Progenitor cell of endocrine pancreas (in vitro differentiated cells): ENCODE measurements at places on chromosomes 3 and 15. TPM values are rescaled to one million over a fixed set of nuclear protein-coding genes. Genes with fewer than 3 reads are reported as not detected.

GABRB3 gene
- total RNA-seq = 20.9 and 23.2 TPM in 2 replicates

- no peak overlapping the region for H3K27ac ChIP-seq
- no peak overlapping the region for H3K4me3 ChIP-seq
- no peaks in the 10 kb centered on the region for H3K36me3 ChIP-seq
- no peaks in the 10 kb centered on the region for H3K4me1 ChIP-seq
- peaks cover 35% of the 10 kb centered on the region for H3K27me3 ChIP-seq
These were observed 276.3 kb upstream of the ARRDC4 start for GRCh38 chr15:97684249-97684648.

DNA sequence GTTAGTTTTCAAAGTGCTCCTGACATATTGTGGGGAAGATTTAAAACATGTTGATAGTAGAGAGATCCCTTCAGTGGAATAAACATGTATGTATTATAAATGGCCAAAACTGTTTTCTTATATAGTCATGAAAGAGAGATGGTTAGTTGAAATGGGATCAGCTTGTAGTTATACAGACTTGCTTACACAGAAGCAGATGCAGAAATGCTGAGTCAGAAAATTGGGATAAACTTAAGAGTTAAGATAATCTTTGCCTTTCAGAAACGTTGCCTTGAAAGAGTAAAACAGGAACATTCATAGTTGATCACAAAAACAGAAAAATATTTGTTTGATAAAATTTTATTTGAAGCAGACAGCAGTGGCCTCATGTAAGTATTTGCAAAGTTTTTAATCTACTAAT is 433.2 kb upstream of the BCHE start:
- no peaks in the 10 kb centered on the region for H3K27me3 ChIP-seq
- no peaks in the 10 kb centered on the region for H3K36me3 ChIP-seq
- no peaks in the 10 kb centered on the region for H3K4me1 ChIP-seq
- H3K4me3 ChIP-seq = no peak overlapping the region
- no peak overlapping the region for H3K27ac ChIP-seq

DNA sequence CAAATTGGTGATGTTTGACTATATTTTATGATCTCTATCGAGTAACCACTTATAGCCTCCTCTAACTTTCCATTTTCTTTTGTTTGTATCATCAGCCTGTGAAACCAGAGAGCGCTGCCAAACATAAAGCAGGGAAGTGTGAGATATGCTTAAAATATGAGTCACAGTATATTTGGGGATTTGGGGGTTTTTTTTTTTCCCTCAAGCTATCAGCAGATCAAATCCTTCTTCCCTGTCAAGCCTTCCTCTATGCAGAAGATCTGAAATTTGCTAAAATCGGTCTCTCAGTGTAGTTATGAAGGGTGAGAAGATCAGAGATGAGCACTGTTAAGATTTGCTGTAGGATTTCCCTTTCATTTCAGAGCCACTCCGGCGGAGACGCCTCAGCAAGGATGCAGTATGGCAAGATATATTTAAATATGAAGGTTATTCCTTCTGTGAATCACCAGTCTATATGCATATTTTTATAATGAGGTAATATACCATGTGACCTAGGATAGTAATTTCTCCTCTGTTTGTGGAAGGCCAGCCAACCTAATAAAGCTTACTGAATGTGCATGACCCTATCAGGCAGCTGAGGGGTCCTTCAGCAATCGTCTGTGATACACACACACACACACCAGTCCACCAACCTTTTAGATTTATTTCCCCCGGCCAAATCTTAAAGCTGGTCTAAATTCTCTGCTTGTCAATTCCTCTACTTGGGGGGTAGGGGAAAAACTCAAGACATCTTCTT is 474.1 kb downstream of the FOXP1 start:
- peak overlapping the region; percentile 35 for H3K27ac ChIP-seq
- H3K36me3 ChIP-seq = peaks cover 42% of the 10 kb centered on the region
- no peak overlapping the region for H3K4me3 ChIP-seq
- no peaks in the 10 kb centered on the region for H3K27me3 ChIP-seq

DNA sequence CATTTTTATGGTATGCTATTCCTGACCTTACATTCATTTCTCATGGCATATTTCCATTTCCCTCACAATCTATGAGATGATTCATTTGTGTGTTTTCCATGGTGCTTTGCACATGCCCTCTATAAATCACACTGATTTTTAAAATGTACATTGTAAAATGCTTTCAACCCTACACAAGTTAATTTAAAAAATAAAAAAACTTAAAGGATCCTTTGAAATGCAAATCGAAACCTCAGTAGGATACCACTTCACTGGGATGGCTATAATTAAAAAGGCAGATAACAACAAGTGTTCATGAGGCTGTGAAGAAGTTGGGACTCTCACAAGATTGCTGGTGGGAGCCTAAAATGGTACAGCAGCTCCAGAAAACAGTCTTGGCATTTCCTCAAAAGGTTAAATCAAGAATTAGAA is 83.5 kb downstream of the FMN1 start:
- no peaks in the 10 kb centered on the region for H3K36me3 ChIP-seq
- H3K4me1 ChIP-seq = peaks cover 3% of the 10 kb centered on the region
- DNase-seq = no peak
- H3K27ac ChIP-seq = no peak overlapping the region
- H3K4me3 ChIP-seq = no peak overlapping the region

DNA sequence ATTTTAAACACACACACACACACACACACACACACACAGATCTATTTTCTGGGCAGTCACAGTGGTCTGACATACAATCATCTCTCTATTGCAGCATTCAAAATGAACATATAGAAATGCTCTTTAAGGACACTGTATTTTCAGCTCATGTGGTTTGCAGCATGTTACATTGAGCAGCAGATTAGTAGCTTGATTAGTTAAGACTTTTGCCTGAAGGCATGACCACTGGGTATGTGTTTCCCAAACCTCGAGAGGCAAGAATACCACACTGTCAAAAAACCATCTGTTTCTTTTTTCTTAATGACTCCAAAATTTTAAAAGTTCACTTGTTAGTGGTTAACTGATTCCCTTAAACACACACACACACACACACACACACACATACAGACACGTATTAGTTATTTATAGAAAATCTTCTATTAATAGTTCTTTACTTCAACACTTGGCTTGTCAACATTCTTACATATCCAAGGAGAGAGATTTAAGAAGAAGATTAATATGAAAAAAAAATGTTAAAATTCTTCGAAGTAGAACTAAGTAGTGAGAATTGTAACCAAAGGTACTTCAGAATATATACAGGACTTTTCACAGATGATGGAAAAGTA is 518.2 kb downstream of the CADM2 start:
- no peak overlapping the region for H3K4me3 ChIP-seq
- no peak for DNase-seq
- H3K27ac ChIP-seq = peak overlapping the region; percentile 19
- H3K4me1 ChIP-seq = peaks cover 3% of the 10 kb centered on the region
- H3K27me3 ChIP-seq = no peaks in the 10 kb centered on the region

GRCh38 chr15:37135225-37135624 is 34.9 kb upstream of the MEIS2 start:
- H3K36me3 ChIP-seq = no peaks in the 10 kb centered on the region
- peaks cover 20% of the 10 kb centered on the region for H3K4me1 ChIP-seq
- no peak overlapping the region for H3K4me3 ChIP-seq
- H3K27me3 ChIP-seq = no peaks in the 10 kb centered on the region
- no peak overlapping the region for H3K27ac ChIP-seq
- no peak for DNase-seq

DNA sequence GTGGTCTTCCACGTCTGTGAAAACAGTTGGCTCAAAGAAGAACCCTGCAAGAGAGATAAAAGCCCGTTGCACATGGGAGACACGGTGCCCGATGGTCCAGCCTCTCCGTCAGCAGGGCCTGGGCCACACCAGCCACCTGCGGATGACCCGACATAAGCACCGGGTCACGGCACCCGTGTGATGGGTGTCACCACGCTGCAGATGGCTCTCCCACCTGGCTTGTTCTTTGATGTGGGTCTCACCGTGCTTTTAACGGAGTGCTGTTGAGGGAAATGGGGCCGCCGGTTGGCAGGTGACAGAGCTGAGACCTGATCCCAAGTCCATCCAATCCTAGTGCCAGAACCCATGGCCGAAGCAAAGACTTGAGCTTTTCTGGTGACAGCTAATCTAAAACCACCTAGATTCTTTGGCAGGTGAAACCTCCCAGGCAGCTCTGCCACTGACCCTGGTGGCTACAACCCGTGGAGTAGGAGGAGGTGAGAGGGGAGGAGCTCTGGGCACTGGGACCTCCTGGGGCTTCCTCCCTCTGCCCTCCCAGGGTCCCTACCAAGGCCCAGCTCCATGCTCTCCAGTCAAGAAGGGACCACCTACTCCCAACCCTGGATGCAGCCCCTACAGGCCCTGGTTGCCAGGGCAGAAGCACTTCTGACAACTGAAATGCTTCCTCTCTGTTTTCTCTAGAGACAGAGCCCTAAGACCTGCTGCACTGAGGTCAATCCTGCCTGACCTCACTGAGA is 23.4 kb upstream of the SLC41A3 start:
- H3K4me3 ChIP-seq = no peak overlapping the region
- peak; percentile 3 for DNase-seq
- H3K4me1 ChIP-seq = no peaks in the 10 kb centered on the region
- no peak overlapping the region for H3K27ac ChIP-seq

DNA sequence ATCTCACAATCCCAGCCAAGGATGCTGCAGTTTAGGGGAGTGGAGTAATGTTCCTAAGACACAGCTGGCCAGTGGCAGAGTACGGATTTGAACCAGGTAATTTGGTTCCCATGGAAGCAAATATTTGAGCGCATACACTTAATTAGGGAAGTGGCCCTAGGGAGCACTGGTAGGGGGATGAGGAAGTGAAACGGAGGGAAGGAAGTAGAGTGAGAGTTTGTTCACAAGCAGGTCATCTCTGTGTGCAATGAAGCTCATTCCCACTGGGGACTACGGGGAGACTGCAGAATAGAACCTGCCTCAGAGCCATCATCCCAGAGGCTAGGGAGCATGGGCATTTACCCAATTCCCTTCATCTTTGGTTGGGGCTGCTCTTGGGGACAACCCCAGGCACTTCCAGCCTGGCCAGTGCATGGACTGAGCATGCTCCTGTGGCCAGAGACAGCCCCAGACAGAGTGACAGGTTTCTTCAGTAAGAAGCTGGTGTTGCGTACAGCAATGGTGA is 317.2 kb upstream of the PROK2 start:
- H3K4me3 ChIP-seq = no peak overlapping the region
- no peak for DNase-seq
- peaks cover 61% of the 10 kb centered on the region for H3K27me3 ChIP-seq
- H3K4me1 ChIP-seq = peaks cover 8% of the 10 kb centered on the region

DNA sequence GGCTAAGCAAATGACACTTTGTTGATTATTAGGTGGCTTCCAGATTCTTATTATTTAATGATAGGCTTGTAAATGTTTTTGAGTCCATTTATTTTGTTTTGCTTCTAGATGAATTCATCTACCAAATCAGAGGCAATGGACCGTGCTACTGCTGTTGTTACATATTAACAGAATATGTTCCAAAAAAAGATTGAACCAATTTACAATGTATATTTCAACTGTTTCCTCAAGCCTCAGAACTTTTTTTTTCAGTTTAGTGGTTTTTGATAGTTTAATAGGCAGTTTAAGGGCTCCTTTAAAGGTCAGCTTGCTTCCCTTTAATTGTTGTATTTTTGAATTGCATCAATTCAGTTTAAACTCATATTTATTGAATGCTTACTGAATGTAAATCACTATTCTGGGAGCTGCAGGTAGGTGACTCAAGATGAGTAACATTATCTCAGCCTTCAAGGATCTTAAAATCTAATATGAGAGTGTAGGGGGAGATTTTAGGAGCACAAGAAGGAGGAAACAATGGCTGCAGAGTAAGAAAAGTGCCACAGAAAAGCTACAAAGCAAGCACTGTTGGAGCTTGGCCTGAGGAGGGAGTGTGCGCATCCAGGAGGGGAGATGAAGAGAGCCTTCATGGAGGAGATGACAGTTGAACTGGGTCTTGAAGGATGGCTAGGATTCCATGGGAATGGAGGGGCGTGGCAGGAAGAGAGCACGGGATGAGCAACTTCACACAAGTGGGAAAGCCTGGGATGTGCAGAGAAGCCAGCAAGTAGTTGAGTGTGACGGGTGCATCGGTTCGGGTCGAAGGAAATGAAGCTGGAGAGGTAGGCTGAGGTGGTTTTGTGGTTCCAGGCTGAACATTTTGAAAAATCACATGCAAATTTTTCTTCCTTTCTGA is 14.7 kb downstream of the MAP2K1 start:
- no peak overlapping the region for H3K4me3 ChIP-seq
- no peak overlapping the region for H3K27ac ChIP-seq
- peaks cover 7% of the 10 kb centered on the region for H3K36me3 ChIP-seq
- no peaks in the 10 kb centered on the region for H3K27me3 ChIP-seq
- peaks cover 21% of the 10 kb centered on the region for H3K4me1 ChIP-seq
- no peak for DNase-seq

GRCh38 chr3:124395162-124395561 is 335.1 kb upstream of the UMPS start:
- no peak overlapping the region for H3K4me3 ChIP-seq
- H3K36me3 ChIP-seq = peaks cover 19% of the 10 kb centered on the region
- peaks cover 7% of the 10 kb centered on the region for H3K27me3 ChIP-seq
- H3K4me1 ChIP-seq = peaks cover 51% of the 10 kb centered on the region
- H3K27ac ChIP-seq = no peak overlapping the region
- no peak for DNase-seq

- peaks cover 28% of the 10 kb centered on the region for H3K36me3 ChIP-seq
- H3K4me3 ChIP-seq = no peak overlapping the region
These were observed 36.8 kb downstream of the PFN2 start for GRCh38 chr3:149933858-149934257.

GRCh38 chr3:7309641-7310102 is 448.8 kb downstream of the GRM7 start:
- no peak overlapping the region for H3K27ac ChIP-seq
- H3K4me3 ChIP-seq = no peak overlapping the region
- H3K27me3 ChIP-seq = no peaks in the 10 kb centered on the region
- peaks cover 8% of the 10 kb centered on the region for H3K4me1 ChIP-seq

LARP6 gene
- 17.5 and 22.6 TPM in 2 replicates for total RNA-seq

- H3K4me3 ChIP-seq = no peak overlapping the region
- DNase-seq = no peak
- no peaks in the 10 kb centered on the region for H3K4me1 ChIP-seq
These were observed 92.0 kb downstream of the ALCAM start for GRCh38 chr3:105458518-105459215.

- peaks cover 1% of the 10 kb centered on the region for H3K4me1 ChIP-seq
- no peak for DNase-seq
- peaks cover 22% of the 10 kb centered on the region for H3K36me3 ChIP-seq
- no peak overlapping the region for H3K27ac ChIP-seq
- no peaks in the 10 kb centered on the region for H3K27me3 ChIP-seq
These were observed 25.5 kb upstream of the CSPG5 start for GRCh38 chr3:47604145-47604544.

DNA sequence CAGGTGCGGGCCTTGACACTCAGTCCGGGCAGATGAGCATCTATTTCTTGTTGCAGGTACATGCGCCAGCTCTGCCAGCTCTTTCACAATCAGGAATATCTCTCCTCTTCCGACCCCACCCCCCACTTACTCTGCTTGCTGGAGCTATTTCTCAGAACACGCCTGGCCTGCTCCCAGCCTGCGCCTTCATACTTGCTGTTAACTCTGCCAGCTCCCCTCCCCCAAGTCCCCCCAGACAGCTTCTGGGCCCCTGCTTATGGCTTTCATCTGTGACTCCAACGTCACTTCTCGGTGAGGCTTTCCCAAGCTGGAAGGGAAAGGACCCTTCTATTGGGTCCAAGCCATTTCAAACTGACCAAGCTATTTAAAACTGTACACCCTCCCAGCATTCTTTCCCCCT is 15.2 kb downstream of the MAGEF1 start:
- H3K27me3 ChIP-seq = peaks cover 31% of the 10 kb centered on the region
- H3K27ac ChIP-seq = no peak overlapping the region
- H3K4me3 ChIP-seq = no peak overlapping the region
- DNase-seq = no peak

GRCh38 chr15:86115145-86115801 is 35.6 kb downstream of the AGBL1 start:
- H3K27me3 ChIP-seq = peaks cover 7% of the 10 kb centered on the region
- H3K27ac ChIP-seq = no peak overlapping the region
- no peaks in the 10 kb centered on the region for H3K4me1 ChIP-seq
- no peak for DNase-seq
